ENCODE measurements at places on chromosomes 4 and X.
A peak's percentile ranks its signal among the peaks of the same experiment; 100 is the strongest.

DNA sequence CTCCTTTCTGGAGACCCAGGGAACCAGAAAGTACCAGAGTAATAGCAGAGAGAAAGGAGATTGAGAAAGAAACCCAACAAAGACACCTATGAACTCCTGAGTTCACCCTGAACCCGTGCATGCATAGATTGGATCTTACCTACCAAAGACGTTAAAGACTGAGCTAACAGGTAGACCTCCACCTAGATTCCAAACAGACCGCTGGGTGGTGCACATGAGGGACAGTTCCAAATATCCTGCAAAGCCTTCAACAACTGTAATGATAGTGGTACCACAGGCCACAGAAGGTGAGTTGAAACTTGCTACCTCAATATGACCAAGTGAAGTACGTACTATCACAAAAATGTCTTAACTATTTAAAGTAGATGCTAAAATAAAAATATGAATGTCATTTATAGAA lies 34.0 kb upstream of the NR0B1 start:
- DNase-seq = no peak

GRCh38 chrX:151703487-151703886 lies 8.2 kb downstream of the PRRG3 start:
- no peak for DNase-seq

- no peak for DNase-seq
These were observed 46.5 kb upstream of the HMX1 start for GRCh38 chr4:8917868-8918783.

GRCh38 chr4:14059006-14059405 lies 431.5 kb upstream of the BOD1L1 start:
- no peak for DNase-seq

DNA sequence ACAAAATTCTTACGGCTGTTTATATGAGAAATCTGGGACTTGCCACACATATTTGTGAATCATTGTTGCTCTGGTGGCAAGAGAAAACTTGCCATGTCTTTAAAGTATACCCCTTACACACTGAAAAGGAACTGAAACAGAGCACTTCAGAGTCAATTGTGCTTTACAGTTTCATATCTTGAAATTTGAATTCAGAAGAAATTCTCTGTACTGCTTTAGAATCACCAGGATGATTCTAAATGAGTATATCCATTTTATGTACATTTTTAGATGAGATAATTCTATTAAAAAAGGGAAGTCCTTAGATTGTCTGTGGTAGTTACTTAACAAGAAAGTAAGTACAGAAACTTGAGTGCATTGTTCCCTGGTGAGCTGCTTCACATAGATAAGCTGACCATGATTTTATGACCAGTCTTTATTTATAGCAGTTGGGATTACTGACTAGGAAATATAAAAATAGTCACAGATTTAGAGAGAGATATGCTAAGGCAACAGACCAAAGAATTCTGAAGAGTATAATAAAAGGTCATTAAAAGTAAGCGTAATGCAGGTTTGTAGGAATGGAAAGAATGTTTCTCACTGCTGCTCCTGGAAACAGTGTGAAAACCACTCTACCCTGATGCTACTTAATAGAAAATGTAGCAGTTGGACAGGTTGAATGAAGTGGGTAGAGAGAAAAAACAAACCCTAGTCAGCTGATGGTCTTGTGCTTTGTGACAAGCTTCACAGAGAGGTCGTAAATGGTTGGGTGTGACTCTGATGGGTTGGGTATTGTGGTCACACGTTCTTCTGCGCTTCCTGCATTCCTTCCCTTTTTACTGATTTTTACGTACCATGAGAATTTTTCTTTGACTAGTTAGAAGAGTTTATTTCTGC lies 41.0 kb downstream of the FNIP2 start:
- no peak for DNase-seq

- no peak for DNase-seq
These were observed 41.8 kb downstream of the HTRA3 start for GRCh38 chr4:8311101-8312068.

- no peak for DNase-seq
These were observed 96.5 kb downstream of the NPNT start for GRCh38 chr4:105991726-105992125.

DNA sequence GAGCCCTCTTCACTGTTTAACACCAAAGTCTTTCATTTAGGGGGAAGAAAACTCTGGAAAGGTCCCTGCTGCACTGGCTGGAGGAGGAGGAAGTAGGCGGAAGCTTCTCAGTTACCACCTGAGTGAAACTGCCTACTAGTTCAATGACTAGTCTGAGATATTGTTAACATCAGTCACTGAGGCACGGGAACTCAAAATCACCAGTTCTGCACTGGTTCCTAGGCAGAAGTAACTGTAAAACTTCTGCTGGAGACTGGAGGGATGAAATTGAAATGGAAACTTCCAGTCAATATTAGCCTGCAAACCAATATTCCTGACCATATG lies 178.3 kb downstream of the SNCA start:
- DNase-seq = no peak

DNA sequence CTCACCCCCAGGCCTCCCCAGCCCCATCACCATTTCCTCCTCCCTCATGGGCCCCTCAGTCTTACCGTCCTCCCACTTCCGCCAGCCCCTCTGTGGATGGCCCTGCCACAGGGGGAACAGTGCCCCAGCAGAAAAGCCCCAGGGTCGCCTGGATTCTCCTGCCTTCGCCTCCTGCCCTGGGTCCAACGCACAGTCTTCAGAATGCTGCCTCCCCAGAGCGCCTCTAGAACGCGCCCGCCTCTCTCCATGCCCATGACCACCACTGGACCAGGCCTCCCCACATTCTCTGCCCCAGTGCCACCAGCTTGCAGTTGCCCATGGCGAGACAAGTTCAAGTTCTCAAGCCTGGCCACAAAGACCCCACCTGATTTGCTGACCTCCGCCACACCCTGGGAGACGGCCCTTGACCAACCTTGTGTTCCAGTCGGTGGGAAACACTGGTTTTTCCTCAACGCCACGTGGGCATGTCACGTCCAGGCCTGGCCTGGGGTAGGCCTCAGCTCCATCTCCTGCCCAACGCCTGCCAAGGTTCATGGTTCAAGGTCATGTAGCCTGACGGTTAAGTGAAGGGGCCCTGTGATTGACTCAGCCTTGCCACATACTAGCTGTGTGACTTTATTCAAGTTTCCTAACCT lies 634 bp upstream of the PLXNB3 start:
- no peak for DNase-seq

DNA sequence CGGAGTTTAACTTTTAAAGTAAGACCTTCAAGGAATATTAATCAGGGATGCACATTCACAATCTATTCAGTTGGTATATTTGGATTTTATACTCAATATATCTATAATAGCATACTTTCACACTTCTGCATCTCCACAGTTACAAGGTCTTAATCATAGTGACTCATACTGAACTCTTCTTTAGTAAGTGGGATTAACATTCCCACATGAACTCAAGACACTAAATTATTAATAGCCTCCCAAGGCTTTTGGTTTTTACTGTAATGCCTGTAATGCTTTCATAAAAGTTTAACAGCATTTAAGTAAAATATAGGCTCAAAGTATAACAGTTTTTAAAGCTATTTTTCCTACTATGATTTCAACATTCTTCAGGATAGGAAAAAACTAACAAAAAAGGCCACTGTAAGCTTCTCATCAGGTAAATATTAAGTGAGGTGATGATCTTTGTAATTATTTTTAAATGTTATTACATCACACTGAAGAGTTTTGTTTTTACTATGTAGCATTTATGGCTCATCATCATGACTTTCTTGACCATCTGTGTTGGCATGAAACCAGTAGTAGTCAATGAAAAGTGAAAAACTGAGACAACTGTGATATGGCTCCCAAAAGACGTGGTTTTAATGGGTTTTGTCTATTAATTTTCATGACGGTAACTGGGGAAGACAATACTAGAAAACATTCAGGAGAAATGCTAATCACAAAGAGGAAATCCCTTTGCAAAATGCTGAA lies 91.5 kb upstream of the GALNT7 start:
- no peak for DNase-seq

GRCh38 chr4:115454228-115454627 lies 340.8 kb upstream of the NDST4 start:
- DNase-seq = no peak

- DNase-seq = no peak
These were observed 305.5 kb upstream of the TACR3 start for GRCh38 chr4:104025251-104025650.

- DNase-seq = peak; percentile 83
These were observed 855 bp downstream of the KLF3 start for GRCh38 chr4:38664706-38665401.

GRCh38 chr4:8457646-8458252 lies 17.2 kb downstream of the TRMT44 start:
- no peak for DNase-seq

DNA sequence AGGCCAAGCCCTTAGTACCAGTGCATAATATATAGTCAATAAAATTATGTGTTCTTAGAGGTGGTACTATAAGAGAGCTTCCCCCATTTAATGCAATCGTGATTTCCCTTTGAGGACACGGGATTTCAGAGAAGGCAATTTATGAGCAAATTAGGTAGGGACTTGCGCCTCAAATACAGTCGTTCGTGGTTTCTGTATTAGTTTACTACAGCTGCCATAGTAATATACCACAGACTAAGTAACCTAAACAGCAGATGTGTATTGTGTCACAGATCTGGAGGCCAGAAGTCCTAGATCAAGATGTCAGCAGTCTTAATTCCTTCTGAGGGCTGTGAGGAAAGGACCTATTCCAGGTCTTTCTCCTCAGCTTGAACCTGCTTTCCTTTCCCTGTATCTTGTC lies 1.5 kb upstream of the PUDP start:
- no peak for DNase-seq

GRCh38 chr4:3040452-3041191 lies 33.7 kb downstream of the HTT-AS start:
- DNase-seq = no peak

- DNase-seq = no peak
These were observed 151.8 kb downstream of the SPATA18 start for GRCh38 chr4:52202931-52203330.

DNA sequence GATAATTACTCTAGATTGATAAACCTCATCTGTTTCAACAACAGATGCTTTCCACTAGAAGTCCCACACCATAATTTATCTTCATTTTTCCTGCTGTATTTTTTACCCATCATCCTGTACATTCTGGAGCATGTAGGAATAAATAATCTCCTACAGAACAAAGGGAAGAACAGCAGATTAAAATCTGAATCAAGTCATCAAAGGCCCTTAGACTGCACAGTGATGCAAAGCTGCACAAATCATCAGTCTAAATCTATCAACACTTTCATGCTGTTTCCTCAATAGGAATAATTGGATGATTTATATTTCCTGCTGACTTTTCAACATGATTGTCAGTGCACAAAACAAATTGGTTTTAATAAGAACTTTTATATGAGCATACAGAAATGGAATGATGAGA lies 1143.9 kb downstream of the STIM2 start:
- DNase-seq = no peak

DNA sequence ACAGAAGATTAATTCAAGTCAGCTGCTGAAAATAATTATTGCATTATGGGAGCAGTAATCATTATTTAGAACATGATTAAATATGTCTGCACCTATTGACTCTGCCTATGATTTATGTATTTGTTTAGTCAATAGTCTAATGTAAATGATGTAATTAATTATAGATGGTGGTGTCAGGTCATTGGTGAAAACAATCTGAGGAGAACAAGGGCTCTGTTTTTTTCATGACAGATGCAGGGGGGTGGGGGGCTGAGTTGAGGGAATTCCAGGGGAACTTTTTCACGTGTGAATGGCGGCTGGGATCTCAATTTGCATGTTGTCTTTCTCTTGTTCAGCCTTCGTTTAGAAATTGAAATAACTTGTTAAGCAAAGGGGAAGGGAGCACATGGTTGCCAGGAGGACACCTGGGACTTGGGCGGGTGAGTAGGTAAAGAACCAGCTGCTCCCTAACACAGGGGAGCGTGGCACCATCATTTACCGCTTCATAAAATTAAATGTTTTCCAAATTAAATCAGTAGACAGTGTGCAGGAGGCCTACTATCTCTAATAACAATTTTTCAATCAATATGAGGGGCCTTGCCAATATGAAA lies 65.4 kb downstream of the NKX6-1 start:
- DNase-seq = no peak

DNA sequence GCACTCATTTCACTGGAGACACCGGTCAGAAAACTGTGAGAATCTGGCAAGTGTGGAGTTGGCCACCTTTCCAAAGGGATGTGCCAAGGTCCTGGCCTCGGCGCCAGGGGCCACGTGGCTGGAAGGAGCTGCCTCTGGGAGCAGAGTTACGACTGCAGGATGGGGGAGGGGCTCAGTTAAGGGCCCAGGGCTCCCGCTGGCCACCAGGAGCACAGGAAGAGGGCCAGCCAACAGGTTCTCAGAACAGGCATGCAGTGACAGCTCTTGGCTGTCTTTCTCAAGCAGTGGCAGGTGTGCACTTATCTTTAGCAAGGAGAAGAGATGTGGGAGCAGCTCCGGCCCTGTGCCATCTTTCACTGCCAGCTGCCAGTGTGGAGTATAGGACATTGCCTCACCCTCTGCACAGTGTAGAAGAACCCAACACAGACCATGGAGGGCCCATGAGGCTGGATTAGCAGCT lies 115.9 kb upstream of the RBPJ start:
- peak; percentile 6 for DNase-seq

DNA sequence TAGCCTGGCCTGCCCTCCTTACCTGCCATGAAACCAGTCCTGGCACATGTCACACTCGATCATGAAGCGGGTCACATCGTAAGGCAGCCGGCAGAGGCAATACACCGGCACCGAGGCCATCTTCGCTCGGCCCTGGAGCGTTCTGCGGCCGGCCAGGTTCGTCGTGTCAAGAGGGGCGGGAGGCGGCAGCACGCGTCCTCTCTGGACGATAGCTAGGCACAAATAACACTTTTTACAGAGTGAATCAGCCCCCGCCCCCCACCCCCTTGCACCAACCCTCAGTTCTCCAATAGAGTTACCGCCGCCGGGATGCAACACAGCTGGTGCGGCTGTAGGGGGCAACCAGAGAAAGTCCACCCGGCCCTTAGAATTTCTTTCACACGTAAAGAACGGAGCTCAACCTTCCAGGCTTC lies 1.7 kb downstream of the PHF8 start:
- DNase-seq = no peak

GRCh38 chr4:44674471-44674870 lies 3.7 kb upstream of the GUF1 start:
- DNase-seq = no peak

DNA sequence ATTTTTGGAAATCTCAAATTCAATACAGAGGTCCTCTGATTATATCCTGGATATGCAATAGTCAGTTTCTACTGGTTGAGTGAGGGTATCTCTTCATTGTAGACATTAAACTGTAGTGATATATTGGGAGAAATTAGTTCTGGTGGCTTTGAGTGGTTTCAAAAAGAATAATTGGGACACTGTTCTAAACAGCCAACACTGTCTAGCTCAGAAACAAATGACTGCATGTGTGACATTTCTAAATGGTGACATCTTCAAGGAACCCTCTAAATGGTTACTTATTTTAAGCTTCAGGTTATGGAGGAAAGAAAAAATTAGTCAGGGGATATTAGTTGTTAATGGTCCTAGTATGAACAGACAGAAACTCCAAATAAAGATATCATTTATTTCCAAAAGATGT lies 186.2 kb downstream of the LARP7 start:
- no peak for DNase-seq

DNA sequence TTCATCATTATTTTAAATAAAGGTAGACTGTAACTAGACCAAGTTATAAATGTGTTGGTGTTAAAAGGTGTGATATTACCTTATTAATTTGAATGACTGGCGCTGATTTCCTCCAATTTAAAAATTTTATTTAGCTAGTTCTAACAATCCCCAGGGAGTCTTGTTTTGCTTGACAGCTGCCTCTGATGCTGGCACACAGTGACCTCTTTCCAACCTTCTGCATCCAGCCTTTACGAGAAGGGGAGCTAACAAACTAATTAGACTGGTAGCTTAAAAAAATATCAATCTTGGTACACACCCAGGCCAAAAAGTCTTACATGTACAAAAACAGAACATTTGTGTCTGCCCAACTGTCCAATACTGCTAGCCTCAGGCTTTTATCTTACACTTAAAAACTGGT lies 51.8 kb upstream of the ENPEP start:
- no peak for DNase-seq
